ENCODE measurements at places on chromosomes 13 and 19. TPM values are rescaled to one million over a fixed set of nuclear protein-coding genes. Genes with fewer than 3 reads are reported as not detected.

The TTC9B gene
- total RNA-seq = not detected

The A1BG gene
- total RNA-seq = 23.6 TPM

The PCDH17 gene
- total RNA-seq = not detected

DNA sequence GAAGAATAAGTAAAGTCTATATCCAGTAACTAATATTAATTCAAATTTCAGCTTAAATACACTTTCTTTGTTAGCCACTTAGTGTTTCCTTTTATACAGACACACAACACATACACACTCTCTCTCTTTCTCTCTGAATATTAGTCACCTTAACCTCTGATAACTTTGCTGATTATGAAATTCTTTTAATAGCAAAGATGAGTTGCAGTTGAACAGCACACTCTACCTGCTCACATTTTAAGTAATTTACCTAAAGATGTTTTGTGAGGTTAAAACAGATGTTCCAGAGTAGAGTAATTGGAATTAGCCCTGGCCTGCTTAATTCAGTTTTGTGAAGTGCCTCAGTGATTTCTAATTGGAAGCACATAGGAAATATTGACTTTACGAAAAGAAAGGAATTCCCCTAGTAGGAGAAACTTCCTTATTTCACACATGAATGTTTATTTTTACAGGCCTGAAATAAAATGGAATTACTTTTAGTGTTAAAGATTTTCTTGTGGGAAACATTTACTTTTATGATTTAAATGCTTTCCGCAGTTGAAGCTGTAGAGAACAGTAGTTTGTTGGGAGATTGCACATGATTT is 184.3 kb downstream of the MYO16 start:
- no peak for DNase-seq

GRCh38 chr13:20151016-20151415 is 9.8 kb downstream of the GJA3 start:
- DNase-seq = no peak

- no peak for DNase-seq
These were observed 5.3 kb downstream of the KANK3 start for GRCh38 chr19:8337728-8338127.

GRCh38 chr13:54077569-54077968 is 1049.0 kb downstream of the OLFM4 start:
- no peak for DNase-seq

GRCh38 chr13:50894504-50894903 is 15.1 kb upstream of the RNASEH2B start:
- DNase-seq = no peak

DNA sequence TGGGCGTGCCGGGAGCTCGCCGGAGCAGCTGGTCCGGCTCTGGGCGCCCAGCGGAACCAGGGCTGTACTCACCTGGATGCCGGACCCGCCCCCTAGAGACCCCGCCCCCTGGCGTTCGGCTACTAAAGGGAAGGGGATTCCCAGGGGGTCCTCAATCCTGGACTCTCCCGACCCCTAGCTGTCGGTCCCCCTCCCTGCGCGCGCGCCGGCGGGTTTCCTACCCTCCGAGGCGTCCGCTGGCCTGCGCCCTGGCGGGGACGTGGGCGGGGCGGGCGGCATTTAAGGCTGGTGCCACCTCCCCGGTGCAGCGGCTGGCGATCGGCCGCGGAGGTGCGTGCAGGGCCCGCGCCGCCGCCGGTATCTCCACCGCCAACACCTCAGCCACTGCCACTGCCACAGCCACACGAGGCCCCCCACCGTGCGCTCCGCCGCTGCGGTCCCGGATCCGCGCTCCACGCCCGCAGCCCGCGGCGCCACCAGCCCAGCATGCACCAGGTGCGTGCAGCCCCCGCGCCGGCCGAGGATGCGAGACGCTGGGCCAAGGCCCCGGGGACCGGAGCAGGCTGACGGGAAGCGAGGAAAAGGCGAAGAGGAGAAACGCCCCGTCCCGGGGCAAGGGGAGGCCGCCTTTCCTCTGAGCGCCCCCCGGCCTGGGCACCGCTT is at the start of gene ATP12A:
Gene ATP12A, plus strand, starts transcription at position 151 of the 663 bp plus-strand sequence. Its CDS starts 336 bp downstream, at position 487.
- no peak for DNase-seq

- peak; percentile 35 for DNase-seq
These were observed 12.7 kb upstream of the PTBP1 start for GRCh38 chr19:784541-784940.

DNA sequence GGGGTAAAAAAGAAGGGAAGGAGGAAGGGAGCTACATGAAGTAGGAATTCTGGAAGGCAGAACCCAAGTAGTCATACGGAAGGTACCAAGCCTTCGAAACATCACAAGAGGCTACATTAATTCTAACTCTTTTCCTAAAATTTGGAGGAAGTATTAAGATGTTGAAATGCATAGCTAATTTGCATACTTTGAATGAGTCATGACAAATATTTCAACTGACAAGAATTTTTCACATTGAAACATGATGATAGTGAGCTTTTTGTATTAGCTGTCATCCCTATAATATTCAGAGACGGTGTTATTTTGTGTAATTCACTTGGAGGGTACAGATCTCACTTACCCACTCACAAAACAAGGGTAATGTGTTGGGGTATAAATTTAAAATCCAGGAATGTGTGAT is 9.1 kb upstream of the ACOD1 start:
- no peak for DNase-seq

DNA sequence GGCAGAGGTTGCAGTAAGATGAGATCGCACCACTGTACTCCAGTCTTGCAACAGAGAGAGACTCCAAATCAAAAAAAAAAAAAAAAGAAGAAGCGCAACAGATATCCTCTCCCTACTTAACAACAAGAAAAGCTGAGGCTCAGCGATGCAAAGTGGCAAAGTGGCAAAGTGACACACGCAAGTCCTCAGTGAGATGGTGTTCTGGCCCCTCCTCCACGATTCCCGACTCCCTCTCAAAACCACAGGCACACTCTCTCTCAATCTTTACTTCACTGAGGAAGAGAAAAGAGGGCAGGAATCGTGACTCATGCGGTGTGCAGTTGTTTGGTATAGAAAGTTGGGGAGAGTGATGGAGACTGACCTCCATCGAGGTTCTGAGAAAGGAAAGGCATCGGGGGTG is 12.6 kb downstream of the FFAR2 start:
- no peak for DNase-seq
